ENCODE measurements at places on chromosomes 4 and X.
A peak's percentile ranks its signal among the peaks of the same experiment; 100 is the strongest.

DNA sequence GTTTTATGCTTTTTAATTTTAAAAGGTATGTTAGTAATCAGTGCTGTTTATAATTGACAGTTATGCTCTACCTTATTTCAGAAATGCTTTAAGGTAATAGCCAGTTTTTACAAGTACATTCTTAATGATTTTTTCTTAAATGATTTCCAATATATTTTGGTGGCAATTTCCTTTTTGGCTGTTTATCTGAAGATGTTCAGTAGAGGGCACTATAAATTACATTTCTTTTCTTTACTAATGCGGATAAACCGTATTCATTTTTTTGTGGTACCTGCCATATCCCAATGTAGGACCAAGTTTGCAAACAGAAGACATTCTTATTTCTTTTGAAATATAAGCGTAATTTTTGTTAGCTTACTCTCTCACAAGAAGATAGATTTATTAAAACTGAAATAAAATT, 65.4 kb downstream of the CCKAR start:
- DNase-seq, result no peak

GRCh38 chr4:41207291-41207831, 7.0 kb downstream of the APBB2 start:
- DNase-seq, result peak; percentile 39

GRCh38 chrX:151825925-151826485, 86.7 kb upstream of the MAGEA4 start:
- DNase-seq, result no peak

DNA sequence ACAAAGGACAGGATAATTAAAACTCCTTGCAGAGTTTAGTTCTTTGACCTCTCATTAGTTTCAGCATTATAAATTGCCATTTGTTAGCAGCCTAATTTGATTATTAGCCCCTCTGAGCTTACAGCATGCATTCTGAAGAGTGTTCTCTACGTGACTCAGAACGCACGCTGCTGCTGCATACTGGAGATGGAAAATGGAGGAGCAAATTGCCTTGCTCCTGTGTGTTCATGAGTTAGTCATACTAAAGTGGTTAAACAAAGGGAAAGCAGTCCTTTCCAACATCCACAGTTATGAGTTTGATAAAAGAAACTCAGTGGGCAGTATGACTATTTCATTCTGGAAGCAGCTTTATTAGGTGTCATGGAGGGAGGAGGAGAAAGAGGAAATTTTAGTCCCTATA, 922.5 kb downstream of the RPA4 start:
- peak; percentile 5 for DNase-seq

- peak; percentile 10 for DNase-seq
Measured at GRCh38 chr4:8255698-8256441, 13.7 kb upstream of the HTRA3 start.

DNA sequence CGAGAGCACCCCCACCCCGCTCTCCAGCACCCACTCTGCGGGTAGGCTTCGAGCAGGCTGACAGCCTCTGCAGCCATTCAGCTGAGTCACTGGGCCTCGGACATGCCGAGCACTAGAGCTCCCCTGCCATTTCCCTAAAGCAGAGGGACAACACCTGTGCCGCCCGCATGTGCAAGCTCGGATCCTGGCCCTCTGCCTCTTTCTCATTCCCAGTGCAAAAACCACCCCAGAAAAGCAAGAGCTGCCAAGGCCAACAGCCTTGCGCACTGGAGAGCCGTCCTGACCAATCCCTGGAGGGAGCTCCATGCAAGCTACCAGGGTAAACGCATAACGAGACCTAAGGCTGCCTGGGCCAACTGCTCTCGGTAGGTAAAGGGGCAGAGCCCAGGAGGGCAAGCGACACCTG, 5.3 kb downstream of the HCFC1 start:
- no peak for DNase-seq

Data from RCC 7860 (cell line).